H4 (cell line): ENCODE measurements at places on chromosomes 5 and 9. TPM values are rescaled to one million over a fixed set of nuclear protein-coding genes. Genes with fewer than 3 reads are reported as not detected.
A peak's percentile ranks its signal among the peaks of the same experiment; 100 is the strongest.

The C9orf50 gene
- not detected in 2 replicates for total RNA-seq

DNA sequence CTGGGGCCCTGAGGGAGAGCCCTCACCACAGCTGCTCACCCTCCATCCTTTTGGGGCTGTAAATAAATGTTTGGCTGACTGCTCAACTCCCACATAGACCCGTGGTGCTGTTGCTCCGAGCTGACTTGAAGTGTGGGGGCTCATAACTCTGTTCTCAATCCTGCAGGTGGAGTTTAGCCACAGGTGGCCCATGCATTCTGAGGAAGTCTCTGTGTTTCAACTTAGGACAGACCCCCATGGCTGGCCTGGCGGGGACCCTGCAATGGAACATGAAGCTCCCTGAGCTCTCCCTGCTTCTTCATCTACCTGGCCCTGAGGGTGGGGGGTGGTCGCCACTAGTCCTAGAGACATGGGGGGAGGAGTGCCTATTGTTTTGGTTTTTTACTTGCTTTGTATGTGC is 19.7 kb downstream of the NDUFS6 start:
- no peak for DNase-seq

GRCh38 chr5:99243111-99243510 is 314.3 kb upstream of the CHD1 start:
- peak; percentile 17 for DNase-seq

The CARTPT gene
- total RNA-seq = not detected in 2 replicates

GRCh38 chr5:124512236-124512635 is 234.2 kb downstream of the ZNF608 start:
- DNase-seq = no peak

The KIF4B gene
- 0.02 TPM in 1 of 2 replicates, not detected in the other for total RNA-seq

- DNase-seq = no peak
These were observed 2.5 kb upstream of the ACTL7A start for GRCh38 chr9:108859459-108860114.

The MYO10 gene
- 28.7 and 34.7 TPM in 2 replicates for total RNA-seq
